ENCODE measurements at places on chromosomes 3 and 15. TPM values are rescaled to one million over a fixed set of nuclear protein-coding genes. Genes with fewer than 3 reads are reported as not detected.

Gene GNAT1
- 0.91 TPM for total RNA-seq

Gene STRA6
- total RNA-seq: 17.9 TPM

Gene NPAP1
- 0.65 TPM for total RNA-seq

DNA sequence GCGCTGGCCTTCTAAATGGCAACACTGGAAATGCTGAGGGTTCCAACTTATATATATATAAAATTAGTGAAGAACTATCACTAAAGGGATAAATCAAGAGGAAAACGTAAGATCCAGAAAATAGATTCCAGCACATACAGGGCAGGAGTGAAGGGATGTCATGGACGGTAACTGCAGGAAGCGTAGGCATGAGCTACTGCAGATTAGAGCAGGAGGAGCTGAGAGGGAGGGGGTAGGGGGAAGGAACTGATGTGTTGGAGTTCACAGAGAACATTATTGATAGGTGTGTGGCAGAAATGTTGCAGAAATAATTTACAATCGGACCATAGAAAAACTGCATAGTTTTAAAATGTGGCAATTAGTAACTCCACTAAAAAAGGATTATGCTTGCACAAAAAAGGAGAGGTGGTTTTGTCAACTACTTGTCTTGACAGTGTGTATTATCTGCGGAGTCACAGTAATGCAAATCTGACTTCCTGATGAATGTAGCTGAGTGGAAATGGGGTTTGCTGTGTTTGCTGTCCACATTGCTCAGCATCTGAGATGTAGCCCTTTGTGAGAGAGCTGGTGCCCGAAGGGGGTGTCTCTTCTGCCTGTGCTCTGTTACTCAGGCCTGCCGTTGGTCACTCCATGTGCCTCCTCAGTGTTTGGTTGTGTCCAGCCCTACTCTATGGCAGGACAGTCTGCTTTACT lies 61.2 kb downstream of the PAK2 start:
- DNase-seq: no peak

DNA sequence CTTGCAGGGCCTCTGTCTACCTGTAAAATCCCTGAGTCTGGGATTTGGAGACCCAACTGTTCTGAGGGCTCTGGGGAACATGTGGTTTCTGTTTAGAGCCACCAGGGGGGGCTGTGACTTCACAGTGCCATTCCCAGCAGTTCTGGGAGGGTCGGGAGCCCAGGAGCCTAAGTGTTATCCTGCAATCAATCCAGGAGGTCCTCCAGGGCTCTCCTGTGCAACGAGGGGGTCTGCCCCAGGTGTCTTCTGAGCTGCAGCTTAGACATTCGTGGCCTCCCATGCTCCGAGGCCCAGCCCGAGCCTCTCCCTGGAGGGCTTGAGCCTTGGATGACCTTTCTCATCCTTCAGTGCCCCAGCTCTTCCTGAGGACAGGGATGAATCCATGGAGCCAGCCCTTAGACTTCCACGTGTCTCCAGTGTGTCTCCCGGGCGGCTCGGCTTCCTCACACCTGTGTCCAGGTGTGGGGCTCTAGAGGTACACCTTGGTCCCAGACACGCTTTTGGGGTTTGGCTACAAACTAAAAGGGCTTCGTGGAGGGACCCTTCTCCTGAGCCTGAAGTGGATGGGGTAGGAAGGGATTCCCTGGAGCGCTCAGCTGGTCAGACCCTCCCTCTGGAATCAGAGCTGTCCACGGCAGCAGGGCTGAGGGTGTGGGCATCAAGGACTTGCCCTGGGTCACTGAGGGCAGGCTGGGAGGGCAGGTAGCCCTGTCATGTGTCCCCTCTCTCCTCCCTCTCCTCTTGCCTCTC lies 20.3 kb upstream of the ABTB1 start:
- DNase-seq: peak; percentile 50

DNA sequence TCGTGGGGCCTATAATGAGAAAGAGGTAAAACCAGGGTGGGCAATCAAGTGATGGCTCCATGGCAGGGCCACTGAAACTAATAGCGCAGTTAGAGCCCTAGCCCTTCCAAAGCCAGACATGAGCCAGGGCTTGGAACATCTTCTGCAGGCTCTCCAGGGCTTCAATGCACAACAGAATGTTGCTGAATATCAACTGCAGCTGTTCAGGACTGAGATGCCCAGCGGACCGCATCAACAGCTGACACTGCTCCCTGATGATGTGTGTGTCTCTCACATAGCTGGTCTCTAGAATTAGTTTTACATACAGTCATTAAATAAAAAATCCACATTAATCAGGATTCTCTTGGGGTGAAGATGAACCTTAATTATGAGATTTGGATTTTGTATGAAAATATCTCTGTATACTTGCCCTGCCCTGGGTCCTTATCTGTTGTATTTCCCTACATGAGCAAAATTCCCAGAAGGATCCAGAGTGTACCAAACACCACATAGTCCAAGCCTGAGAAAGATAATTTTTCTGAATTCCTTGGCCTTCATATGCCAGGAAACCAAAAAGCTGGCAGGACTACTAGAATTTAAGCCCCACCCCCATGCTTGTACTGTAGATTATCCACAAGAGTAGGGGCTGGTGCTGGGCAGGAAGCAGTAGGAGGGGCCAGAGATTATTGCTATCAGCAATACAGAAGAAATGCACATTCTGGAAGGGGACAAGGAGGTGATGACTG lies 7.7 kb upstream of the GOLGB1 start:
- DNase-seq: no peak

DNA sequence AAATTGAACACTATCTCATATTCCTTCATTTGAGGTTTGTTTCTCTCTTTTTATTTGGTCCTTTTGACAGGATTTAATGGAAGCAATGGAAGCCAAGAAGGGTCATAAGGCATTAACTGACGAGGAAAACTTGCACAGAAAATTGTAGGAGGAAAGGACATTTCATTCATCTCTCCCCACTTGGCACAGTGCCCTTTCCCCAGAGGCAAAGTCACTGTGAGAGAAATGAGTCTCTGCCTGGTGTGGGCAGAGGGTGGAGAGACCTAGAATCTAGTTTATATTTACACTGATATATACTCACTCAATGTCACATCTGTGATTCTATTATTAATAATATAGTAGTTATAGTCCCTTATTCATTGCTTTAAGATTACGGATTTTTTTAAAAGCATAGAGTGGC lies 324.6 kb upstream of the IL12A start:
- no peak for DNase-seq

DNA sequence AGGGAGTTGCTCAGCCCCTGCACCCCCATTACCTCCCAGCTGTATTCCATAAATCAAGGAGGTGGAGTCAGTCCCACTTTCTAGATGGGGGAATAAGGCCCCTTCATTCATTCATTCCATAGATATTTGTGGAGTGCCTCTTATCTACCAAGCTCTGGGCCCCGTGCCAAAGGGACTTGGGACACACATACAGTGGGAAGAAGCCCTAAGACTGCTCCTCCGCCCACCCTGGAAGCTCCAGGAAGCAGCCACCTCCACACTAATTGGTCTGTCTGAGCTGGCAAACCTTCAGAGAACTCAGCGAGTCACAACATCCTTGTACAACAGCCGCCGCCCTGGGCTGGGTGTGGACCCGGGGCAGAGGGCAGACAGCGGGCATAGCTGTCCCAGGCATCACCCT lies 6.4 kb downstream of the STRA6 start:
- no peak for DNase-seq

DNA sequence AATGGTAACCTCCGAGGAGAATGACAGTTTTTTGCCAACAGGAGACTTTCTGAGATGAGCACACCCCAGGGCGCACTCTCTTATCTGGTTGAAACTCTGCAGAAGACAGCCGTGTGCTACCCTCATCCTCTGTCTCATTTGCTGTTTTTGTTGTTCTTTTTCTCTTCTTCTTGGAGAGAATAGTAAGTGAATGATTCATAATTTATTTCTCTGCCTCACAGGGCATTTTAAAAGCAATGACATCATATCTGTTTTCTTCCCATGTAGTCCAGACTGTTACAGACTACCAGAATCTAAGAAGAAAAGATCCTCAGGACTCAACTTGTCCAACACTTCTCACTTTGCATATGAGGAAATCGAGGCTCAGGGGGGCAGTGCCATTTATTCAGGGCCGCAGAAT lies 771.1 kb upstream of the GRM7 start:
- no peak for DNase-seq

- no peak for DNase-seq
These were observed 24.1 kb downstream of the SLC28A1 start for GRCh38 chr15:84908564-84908963.

DNA sequence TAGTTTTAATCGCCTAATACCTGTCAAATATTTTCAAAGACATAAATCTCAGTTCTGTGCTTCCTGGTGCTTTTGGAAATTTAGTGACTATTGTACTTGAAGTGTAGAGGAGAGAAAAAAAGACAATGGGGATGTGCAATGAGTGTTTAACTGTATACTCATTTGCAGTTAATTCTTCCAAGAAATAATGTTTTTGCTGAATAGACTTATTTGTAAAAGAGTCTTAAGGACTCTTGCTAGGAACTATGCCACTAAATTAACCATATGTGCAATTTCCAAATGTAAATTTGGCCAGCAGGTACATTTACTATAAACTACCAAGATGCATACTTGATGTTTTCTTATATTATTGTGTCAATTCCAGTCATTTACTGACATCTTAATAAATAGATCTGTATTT lies 2.0 kb downstream of the CHMP2B start:
- no peak for DNase-seq

- DNase-seq: no peak
These were observed 1.3 kb downstream of the ADAM10 start for GRCh38 chr15:58748040-58748851.

GRCh38 chr3:54853573-54854404 lies 74.1 kb downstream of the LRTM1 start:
- peak; percentile 77 for DNase-seq

DNA sequence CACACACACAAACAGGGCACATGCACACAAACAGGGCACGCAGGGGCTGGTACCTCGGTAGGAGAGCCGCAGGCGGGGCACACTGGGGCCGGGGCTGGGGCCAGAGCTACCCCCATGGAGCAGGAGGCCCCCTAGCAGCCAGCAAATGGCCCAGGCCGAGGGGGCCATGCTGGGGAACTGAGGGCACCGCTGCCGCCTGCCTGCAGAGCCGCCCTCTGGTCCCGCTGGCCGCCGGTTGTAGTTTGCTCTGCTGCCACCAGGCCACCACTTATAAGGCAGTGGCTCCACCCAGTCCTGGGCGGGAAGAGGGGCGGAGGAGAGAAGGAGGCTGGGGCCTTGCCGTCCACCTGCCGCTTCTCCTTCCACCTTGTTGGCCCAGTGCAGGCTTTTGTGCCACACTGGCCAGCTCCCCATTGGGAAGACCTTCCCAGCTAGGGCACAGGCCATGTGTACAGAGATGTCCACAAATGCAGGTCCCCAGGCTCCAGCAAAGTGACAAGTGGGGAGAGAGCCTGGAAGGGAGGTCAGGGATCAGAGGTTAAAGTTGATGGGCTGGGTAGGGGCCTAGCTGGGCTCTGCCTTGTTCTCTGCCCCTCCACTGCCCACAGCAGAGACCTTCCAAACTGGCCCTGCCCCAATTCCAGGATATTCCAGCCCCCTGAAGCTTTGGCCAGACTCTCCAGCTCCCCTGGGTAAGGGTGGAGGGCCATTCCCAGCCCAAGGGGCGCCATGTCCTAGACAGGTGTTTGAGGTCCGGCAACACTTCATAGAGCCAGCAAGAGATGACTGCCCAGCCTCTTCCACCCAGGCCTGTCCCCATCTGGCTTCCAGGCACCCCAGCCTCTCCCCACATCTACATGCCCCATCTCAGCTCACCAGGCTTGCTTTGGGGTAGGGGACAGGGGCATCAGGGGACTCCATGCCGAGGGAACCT lies at the start of gene SEMA3G:
TSS of gene SEMA3G (minus strand) at position 244 of the 934 bp plus-strand sequence. CDS start at position 168, 76 bp downstream.
- peak; percentile 54 for DNase-seq

DNA sequence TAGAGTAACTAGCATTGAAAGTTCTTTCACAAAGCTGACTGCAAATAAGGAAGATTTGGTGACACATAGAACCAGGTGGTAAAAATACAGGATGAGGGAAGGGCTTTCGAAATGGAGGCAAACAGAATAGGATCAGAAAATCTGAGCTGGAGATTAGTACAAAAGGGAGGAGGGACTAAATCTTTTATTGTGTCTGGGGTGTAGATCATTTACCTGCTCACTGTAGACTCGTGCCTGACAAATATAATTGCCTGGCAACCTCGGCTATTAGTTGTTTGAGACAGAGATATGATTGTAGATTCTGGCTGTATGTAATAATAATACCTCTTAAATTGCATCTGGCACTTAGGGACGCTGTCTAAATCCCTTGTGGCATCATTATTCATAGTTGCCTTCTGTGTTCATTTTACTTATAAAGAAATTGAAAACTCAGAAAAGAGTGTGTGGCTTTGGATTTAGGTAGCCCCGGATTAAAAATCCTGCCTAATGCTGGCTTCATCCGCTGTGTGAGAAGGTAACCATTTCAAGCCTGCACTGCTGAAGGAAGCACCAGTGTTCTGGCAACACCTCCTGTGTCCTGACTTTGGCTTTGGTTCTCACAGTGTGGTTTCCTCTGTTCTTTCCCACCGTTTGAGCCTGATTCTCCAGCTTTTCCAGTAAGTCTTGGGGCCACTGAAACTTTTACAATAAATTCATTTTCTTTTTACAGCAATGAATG lies 25.0 kb upstream of the GPR160 start:
- DNase-seq: no peak

- DNase-seq: no peak
These were observed 439.9 kb upstream of the RBMS3 start for GRCh38 chr3:28840976-28841376.
